ENCODE measurements at places on chromosomes 6 and 20.

GRCh38 chr20:48568520-48568919 is 259.3 kb downstream of the PREX1 start:
- no peak for DNase-seq

- DNase-seq = no peak
Observed at GRCh38 chr20:10495173-10495572, 60.1 kb downstream of the SLX4IP start.

DNA sequence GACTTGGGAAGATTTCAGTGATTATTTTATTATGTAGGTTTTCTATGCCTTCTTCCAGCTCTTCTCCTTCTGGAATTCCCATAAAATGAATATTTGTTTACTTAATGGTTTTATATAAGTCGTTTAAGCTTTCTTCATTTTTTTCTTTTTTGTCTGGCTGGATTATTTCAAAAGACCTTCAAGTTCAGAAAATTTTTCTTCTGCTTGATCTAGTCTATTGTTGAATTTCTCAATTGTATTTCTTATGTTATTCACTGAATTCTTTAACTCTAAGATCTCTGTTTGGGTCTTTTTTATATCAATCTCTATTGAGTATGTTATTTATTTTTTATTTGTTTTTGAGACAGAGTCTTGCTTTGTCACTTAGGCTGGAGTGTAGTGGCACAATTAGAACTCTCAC is 117.4 kb downstream of the CEP57L1 start:
- no peak for DNase-seq

GRCh38 chr6:43855247-43855646 is 85.2 kb downstream of the VEGFA start:
- no peak for DNase-seq

DNA sequence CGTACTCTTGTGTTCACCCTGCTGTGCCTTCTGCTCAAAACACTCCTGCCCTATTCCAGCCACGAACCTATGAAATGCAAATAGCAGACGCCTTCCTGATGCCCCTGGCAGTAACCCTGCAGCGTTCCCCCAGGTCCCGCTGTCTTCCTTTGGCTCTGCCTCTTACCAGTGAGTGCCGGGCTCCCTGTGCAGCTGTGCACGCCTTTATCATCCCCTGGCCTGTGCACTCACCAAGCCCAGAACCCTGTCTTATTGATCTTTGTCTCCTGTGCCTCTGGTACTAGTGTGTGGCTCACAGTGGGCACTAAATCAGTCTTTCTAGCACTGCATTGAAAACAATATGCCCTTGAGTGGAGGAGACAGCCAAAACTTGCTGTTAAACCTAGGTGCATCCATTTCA is 19.7 kb downstream of the ZDHHC14 start:
- DNase-seq = no peak

GRCh38 chr6:52535711-52536423 is 41.0 kb downstream of the TRAM2 start:
- DNase-seq = no peak

All from activated naive CD4-positive, alpha-beta T cell (primary cell).